Endothelial cell of umbilical vein (primary cell): ENCODE measurements at places on chromosomes 1 and 21. TPM values are rescaled to one million over a fixed set of nuclear protein-coding genes. Genes with fewer than 3 reads are reported as not detected.

Gene HJV
- not detected in 2 replicates for polyA plus RNA-seq

DNA sequence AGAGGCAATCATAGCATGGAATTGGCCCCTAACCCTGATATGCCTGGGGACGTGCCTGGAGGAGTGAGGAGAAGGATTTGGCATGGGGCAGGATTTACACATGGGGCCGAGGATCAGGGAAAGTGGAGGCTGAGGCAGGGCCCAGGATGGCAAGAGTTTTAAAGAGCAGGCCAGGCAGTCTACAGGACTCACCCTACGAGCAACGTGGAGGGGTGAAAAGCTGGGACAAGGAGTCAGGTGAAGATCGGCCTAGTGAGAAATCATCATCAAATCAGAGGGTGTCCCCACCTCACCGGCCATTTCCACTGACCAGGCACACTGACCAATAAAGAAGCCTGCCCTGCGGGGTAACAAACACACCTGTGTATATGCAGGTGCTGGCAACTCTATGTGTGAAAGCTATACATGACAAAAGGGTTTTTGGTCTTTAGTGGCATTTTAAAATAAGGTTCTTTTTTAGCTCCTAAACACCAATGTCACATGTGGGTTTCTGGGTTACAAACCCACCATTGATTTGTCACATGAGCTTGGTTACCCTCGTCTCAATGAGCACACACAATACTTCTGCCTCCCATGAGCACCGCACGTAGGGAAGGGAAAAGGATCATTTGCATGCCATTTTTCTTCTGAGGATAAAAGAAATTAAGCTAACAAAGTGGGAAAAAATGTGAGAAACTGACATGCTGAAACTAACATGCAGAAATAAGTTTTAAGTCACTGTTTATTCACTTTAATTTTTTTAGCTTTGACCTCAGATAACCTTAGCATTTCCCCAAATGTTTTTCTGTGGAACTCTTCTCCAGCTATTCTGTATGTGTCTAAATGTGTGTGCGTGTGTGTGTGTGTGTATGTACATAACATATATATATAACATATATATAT, 168.1 kb upstream of the EDN2 start:
- no peak for DNase-seq

Gene H6PD
- polyA plus RNA-seq: 24.5 and 26.9 TPM in 2 replicates

- DNase-seq: no peak
Measured at GRCh38 chr1:13706046-13706445, 6.1 kb downstream of the PRDM2 start.

Gene COL8A2
- 1.2 and 1.6 TPM in 2 replicates for polyA plus RNA-seq

GRCh38 chr1:23037081-23037740, 17.9 kb downstream of the KDM1A start:
- no peak for DNase-seq

- DNase-seq: peak; percentile 87
Measured at GRCh38 chr1:178344513-178345091, 152.2 kb downstream of the CLEC20A start.

DNA sequence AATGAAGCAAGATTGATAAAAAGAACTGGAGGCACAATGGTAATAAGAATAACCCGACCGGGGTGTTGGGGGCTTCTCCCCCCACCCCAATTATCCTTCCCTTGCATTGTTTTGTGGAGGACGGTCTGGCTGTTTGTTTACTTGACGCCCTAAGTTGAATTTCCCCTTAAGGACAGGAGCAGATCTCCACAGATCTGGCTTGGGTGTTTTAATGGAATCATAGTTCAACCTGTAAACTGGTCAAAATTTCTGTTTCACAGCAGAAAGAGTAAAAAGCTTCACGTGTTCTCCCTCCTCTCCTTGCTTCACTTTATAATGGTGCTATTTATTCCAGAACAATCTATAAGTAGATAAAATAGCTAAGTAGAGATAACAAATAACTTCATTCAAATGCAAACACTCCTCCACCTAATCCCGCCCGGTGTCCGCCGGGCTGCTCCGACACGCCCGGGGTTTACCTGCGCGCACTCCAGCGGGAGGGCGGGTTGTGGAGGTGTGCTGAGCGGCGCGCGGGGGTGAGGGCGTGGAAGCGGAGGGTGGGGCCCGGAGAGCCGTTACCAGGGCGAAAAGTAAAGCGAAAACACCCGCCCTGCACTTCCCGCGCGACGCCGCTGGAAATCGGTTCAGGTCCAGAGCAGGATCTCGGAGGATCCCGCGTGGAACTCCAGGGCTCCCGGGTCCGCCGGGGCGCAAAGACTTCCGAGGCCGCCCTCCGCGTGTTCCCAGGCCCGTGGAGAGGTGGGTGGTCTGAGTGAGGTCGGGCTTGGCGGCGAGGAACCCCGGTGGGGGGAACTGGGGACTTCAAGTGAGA, 2.0 kb upstream of the ATF3 start:
- peak; percentile 27 for DNase-seq

GRCh38 chr21:27152996-27153395, 186.1 kb upstream of the ADAMTS5 start:
- DNase-seq: no peak

Gene RBP7
- polyA plus RNA-seq: not detected in 2 replicates
